ENCODE measurements at places on chromosomes 5 and 9. TPM values are rescaled to one million over a fixed set of nuclear protein-coding genes. Genes with fewer than 3 reads are reported as not detected.

FOXD4L5 gene
- 0.09 TPM for total RNA-seq

DNA sequence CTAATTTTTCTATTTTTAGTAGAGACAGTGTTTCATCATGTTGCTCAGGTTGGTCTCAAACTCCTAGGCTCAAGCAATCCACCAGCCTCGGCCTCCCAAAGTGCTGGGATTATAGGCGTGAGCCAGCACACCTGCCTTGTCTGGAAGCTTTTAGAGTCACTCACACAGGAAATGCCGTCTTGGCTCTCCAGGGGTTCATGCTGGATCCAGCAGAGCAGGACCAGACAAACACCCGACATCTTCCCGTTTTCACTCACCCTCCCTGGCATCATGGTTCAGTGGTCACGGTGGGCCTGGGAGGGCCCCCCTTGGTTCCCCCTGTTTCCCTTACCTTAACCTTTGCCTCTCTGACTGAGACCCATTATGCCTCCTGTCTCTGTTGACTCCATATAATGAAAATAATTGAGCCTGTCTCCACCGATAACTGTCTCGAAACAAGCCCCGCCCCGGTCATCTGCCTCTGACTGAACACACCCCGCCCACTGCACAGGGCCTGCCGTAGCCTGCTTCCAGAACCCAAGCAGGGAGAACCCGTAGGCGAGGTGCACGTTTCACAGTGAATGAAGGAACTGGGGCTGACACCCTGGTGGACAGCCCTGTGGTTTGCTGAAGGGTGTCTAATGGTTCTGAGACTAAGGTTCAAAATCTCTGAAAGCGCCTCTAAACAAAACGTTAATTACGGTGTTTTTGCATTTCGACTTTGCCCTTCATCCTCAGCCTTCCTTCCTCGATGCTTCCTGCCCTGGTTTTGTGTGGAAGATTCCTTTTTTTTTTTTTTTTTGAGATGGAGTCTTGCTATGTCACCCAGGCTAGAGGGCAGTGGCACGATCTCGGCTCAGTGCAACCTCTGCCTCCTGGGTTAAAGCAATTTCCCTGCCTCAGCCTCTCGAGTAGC, 39.7 kb upstream of the SPRY4 start:
- DNase-seq = no peak

GRCh38 chr5:30392897-30393296, 800.6 kb upstream of the CDH6 start:
- no peak for DNase-seq

DNA sequence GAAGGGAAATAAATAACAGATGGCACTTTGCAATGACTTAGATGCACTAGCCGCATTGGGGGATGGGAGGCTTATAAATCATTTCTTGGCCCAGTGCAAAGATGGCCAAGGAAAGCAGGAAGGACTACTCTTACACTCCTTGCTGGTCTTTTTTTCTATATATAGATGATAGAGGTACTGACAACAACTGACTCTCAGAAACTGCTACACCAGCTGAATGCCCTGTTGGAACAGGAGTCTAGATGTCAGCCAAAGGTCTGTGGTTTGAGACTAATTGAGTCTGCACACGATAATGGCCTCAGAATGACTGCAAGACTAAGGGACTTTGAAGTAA, 1.7 kb downstream of the CCNG1 start:
- no peak for DNase-seq

SECISBP2 gene
- 36.7 TPM for total RNA-seq

BTNL3 gene
- total RNA-seq = not detected

DNA sequence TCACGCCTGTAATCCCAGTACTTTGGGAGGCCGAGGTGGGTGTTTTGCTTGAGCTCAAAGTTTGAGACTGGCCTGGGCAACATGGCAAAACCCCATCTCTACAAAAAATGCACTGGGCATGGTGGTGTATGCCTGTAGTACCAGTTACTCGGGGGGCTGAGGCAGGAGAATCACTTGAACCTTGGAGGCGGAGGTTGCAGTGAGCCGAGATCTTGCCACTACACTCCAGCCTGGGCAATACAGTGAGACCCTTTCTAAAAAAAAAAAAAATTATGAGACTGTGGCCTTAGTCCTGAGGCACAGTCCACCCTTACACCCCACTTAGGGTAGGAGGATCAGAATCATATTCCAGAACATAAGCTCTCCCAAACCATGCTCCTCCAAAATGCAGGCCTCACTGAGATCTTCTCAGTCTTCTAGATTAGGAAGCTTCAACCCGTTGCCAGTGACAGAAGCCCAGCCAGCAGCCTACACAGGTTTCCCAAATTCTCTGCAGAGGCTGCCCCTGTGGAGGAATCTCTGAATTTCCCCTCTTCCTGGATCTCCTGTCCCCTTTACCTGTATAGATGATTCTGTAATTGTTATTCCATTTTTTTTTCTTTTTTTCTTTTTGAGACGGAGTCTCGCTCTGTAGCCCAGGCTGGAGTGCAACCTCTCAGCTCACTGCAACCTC, 77.3 kb downstream of the BASP1 start:
- no peak for DNase-seq

SYNPO gene
- total RNA-seq = 0.13 TPM

Data from CD8-positive, alpha-beta memory T cell (primary cell).